Right kidney (tissue), 9 donors: ENCODE measurements at places on chromosomes 6 and 20.
A peak's percentile ranks its signal among the peaks of the same experiment; 100 is the strongest.

- no peak for DNase-seq
These were observed 59.6 kb upstream of the EIF2S2 start for GRCh38 chr20:34171640-34172039.

DNA sequence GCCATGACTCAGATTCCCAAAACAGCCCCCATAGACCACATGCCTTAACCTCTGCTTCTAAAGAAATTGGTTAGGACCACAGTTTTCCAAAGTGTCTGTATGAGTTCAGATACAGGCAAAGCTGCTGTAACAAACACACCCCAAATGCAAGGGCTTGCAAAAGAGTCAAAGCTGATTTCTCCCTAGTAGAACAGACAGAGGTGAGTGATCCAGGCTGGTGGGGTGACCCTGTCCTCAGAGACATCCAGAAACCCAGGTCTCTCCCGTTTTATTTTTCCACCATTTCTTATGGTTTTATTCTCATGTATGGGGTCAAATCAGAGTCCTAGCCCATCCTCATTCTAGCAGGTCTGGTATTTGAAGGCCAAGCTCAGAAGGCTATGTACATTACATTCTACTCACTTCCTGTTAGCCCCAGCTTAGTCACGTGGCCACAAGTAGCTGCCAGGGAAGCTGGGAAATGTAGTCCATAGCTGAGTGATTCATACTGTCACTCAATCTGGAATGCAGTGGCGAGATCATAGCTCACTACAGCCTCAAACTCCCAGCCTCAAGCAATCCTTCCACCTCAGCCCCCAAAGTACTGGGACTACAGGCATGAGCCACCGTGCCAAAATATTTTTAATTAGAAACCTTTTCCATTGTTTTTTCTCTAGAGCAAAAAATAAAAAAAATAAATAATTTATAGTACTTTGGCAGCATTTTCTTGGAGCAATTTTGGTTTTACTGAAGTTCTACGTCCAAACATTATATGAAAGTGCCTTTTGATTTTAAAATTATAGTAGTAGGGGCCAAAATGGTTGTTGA, 175.2 kb downstream of the ZMYND8 start:
- DNase-seq = no peak

- no peak for DNase-seq
These were observed 105.3 kb downstream of the FOXF2 start for GRCh38 chr6:1494671-1495070.

DNA sequence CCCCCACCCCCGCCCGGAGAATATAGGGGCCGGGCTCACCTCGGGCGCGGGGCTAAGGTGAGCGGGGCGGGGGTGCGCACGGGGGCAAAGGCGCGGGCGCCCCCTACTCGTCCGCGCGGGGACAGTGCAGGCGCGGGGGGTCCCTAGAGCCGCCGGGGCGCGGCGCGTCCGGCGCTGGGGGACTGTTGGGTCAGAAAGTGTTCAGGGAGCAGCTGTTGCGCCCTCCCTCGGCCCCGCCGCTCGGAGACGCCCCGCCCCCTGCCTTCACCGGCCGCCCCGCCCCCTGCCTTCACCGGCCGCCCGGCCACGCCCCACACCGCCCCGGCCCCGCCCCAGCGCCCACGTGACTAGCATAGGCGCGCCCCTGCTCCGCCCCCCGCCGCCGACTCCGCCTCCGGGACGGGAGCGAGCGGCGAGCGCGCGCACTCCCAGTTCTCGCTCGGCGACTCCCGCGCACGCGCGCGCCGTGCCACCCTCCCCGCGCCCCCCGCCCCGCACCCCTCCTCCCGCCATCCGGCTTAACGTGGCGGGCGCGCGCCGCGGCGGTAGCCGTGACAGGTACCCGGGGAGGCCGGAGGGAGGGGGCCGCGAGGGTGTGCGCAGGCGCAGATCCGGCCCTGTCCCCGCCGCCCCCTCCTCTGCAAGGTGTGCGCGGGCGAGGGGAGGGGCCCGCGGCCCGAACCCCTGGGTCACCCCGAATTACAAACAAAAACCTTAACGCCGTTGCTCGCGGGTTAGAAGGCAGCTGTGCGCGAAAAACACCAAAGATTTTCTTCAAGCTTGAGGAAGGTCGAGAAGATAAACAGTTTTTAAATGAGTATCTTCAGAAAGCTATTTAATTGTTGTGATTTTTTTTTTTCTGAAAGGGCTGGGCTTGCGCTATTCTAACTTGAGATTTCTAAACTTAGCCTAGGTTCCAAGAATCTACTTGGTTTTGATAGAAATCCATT, 704 bp upstream of the ZNF217 start:
- peak; percentile 88 for DNase-seq

DNA sequence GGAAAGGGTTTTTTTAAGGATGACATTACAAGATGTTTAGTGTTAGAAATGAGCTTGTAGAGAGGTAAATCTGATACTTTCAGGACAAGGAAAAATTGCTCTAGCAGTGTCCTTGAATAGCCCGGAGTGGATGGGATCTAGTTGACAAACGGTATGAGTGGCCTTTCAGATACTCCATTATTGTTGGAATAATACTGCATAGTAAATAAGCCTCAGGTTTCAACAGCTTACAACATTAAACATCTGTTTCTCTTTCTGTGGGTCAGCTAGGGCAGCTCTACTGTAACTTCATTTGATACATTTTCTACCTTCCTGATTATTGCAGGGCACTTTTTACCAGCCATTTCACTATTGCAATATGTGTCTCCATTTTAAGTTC, 118.0 kb downstream of the B3GAT2 start:
- no peak for DNase-seq

- DNase-seq = no peak
These were observed 132.4 kb upstream of the SYNDIG1 start for GRCh38 chr20:24337069-24337468.

- no peak for DNase-seq
These were observed 24.9 kb upstream of the PLN start for GRCh38 chr6:118523216-118523615.

- no peak for DNase-seq
These were observed 58.7 kb upstream of the SLC2A12 start for GRCh38 chr6:134111062-134111677.

- DNase-seq = no peak
These were observed 32.3 kb upstream of the NUS1 start for GRCh38 chr6:117642976-117643375.

GRCh38 chr20:48656661-48657211, 171.1 kb downstream of the PREX1 start:
- DNase-seq = no peak

DNA sequence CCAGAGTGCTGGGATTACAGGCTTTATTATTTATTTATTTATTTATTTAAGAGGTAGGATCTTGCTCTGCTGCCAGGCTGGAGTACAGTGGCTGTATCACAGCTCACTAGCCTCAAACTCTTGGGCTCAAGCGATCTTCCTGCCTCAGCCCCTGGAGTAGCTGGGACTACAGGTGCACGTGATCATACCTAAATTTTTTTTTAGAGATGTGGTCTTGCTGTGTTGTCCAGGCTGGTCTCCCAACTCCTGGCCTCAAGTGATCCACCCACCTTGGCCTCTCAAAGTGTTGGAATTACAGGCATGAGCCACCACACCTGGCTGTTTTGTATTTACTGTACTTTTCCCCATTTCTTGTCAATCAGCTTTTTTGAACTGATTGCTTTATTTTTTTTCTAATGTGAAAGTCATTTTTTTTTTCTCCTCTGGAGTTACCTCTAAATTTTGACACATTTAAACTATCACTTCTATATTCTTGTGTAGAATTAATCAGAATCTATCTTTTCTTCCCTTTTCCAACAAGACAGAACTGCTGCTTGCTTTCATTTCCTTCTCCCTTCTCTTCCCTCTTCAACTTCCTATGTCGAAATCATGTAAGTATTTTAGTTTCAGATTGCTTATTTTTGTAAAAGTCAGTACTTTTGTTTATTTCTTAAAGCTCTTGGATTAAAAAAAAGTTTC, 12.0 kb downstream of the PANK2 start:
- no peak for DNase-seq

GRCh38 chr6:85460921-85461797, 11.3 kb downstream of the NT5E start:
- no peak for DNase-seq

DNA sequence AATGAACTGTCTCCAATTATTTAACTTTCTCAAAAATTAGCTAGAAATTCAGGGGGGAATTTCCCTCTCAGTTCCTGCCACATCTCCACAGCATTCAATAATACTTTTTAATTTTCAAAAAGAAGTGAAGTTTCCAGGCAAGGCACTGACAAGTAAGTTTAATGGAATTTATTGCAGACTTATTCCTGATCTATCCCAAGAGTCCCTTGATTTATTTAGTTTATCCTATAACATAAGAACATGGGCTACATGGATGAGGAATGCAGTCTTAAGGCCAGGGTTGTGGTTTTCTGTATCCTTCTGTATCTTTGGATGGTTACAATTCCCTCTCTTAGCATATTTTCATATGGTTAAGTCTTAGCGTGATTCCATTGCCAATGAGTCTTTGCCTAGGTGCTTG, 126.5 kb downstream of the TSHZ2 start:
- DNase-seq = no peak

DNA sequence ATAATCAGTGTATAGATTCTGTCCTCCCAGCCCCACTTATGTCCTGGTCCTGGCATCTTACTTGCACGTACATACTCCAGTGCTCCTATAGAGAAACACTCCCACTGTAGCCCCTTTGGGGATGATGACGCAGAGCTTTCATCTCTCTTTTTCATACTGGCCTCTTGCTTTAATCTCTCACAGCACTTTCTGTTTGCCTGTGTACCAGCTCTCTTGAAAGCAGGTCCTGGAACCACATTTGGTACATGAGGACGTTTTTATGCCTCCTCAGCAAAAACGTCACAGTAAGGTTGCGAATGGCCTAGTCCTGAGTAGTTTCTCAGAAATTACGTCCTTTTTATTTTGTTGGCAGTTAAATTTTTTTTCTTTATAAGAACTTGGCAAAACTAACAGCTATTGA, 10.8 kb downstream of the L3MBTL3 start:
- no peak for DNase-seq

- DNase-seq = peak; percentile 69
These were observed at the start of gene C6orf141 for GRCh38 chr6:49550492-49551077. Gene C6orf141 (plus strand): TSS chr6:49550668. CDS start chr6:49550793, 125 bp downstream.

- DNase-seq = peak; percentile 41
These were observed 2.0 kb downstream of the STK35 start for GRCh38 chr20:2103461-2104153.

DNA sequence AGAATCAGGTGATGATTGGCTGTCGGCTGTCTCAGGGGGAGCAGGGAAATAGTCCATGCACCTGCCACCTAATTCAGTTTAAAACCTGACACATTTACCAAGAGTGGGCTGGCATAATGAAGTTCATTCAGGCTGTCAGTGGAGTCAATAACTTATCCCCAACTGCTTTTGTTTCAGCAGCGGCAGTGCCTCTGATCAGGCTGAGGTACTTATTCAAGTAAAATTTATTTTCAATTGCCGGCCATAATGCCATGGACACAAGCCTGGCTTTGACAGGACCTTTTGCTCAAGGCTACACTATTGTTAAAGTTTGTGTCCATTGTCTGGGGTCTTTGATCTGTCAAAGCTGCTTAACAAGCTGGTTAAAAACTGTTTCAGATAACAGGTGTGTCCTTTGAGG, 20.6 kb downstream of the OLIG3 start:
- no peak for DNase-seq

DNA sequence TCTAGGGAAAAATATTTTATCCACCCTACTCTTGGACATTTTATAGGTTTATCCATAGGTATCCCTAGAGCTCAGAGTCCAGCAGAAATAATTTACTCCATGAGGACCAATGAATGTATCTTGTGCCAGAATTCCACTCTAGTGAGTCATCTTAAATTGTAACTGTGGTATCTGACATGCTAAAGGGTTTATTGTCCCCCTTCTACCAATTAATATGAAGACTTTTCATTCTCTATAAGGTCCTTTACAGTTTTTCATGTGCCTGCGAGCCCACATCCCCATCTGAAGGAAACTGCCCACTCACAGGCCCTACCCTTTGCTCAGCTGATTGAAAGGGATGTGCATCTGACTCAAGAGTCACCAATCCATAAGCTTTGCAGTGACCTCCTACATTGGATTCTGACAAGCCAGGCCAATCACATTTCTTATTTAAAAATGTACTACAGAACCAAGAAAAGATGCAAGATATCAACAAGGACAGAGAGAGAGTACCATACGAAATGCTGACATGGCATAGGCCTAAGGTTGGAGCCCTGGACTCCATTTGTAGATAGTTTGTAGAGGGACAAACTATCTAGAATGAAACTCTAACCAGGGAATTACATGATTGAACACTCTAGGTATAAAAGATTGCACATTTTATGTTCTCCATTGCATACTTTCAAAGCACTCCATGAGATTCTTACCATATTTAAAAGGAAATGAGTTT, 93.4 kb upstream of the DEFB112 start:
- no peak for DNase-seq

DNA sequence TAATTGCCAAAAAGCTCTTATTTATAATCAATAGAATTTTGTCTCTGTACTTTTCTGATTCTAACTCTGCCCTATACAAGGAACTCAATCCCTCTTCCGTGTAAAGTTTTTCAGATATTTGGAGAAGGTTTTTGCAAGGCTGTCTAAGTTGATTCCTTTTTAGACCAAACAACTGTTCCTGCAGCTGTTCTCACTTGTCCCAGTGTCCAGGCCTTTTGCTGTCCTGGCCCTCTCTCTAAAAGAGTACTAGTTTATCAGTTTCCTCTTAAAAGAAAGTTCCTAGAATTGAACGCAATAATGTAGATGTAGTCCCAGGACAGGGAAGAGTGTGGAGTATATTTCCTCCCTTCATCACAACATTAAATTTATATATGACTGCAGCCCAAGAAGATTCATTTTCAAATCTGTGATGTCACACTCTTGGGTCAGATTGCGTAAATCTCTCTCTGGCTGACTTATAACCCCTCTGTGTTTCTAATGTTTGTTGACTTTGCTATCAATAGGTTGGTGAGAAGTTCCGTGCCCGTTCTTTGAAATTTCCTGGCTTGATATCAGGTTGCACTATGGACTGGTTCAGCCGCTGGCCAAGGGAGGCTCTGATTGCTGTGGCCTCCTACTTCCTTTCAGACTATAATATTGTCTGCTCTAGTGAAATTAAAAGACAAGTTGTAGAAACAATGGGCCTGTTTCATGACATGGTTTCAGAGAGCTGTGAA, 139.4 kb upstream of the GLP1R start:
- DNase-seq = no peak

DNA sequence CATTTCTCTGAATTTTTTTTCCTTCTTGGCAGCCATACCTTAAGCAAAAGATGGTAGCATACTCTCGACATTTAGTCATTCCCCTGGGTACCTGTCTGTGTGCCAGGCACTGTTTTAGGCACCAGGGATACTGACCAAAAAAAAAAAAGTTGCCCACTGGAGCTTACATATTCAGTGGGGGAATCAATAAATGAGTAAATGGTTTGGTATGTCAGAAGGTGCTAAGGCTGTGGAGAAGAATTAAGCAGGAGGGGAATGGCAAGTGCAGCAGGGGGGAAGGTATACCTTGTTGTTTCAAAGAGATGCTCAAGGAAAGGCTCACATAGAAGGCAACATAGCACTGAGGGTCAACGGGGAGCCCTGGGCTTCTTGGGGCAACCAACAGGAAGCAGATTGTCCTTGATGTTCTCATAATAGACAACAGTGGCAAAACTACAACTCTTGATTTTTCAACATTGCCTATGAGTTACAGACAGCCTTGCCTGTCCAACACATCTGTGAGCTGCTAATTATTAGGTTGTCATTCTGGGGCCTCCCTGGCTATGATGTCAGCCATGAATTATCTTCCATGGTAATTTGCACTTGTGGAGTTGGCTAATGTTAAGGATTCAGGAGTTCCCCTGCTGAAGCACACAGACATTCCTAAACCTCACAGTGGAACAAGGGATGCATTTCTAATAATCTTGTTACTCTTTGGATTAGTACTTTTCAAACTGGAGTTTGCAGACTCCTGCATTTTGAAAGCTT, 19.6 kb downstream of the NT5E start:
- DNase-seq = no peak
